ENCODE measurements at places on chromosomes 13 and 19.

GRCh38 chr13:102645701-102646100 lies 48.9 kb downstream of the TPP2 start:
- DNase-seq, result no peak

- no peak for DNase-seq
Measured at GRCh38 chr13:33543089-33543459, 257.5 kb upstream of the STARD13 start.

DNA sequence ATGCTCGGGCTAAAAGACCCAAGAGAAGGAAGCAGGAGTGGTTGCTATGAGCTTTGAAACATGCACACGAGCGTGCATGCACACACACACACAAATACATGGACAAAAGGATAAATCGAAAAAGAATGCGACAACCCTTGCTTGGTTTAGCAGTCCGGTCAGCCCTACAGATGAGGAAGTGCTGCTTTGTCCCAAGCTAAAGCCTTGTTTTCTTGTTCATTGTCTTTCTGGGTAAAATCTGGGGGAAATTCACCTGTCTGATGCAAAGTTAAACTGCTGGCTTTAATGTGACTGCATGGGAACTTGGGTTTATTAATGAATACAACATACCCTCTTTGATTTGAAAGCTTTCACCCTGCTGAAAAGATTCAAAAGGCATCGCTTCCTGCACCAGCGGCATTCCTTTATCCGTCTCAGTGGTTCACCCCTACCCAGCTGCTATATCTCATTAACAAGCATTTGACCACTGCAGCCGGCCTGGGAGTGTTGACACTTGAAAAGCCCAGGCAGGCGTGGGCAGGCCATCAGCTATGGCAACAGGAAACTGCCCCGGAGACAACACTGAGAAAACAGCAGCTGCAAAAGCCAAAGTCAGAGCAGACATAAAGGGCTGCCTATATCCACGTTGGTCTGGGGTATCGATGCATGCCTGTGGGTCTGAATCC lies 301.7 kb downstream of the NDFIP2 start:
- peak; percentile 56 for DNase-seq

DNA sequence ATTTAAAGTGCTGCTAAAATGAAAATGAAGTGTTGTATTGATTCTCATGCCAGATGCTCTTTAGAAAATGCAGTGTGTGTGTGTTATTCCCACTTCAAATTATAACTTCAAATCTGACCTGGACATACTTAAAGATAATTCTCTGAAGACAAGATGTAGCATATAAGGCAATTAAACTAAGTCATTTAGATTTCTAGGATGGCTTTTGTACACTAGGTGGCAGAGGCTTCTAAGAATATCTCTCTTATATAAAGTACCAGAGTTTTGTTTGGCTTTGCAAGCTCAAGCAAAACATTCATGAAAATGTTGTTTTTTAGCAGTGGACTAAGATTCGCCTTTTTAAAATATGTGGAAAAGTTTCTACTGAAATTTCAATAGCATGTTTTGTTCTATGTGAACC lies 407.2 kb downstream of the GPC5 start:
- DNase-seq, result no peak

- no peak for DNase-seq
Measured at GRCh38 chr13:32254416-32254815, 60.7 kb downstream of the ZAR1L start.

DNA sequence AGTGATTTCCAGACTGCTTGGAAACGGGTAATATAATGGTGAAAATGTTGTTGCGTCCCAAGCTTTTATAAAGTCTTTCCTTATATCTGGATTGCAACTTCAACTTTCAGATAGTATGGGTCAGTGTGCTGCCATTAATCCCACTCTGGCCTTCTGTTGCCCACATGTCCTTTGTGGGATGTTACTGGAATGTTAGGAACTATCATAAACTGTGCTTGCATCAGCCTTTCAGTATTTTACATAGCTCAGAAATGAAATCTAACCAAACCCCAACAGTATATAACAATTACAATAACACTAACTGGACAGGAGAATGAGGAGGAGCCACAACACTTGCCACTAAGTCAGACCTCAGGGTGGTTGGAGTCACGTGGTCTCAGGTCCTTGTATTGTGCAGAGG lies 78.9 kb downstream of the LNX2 start:
- no peak for DNase-seq

DNA sequence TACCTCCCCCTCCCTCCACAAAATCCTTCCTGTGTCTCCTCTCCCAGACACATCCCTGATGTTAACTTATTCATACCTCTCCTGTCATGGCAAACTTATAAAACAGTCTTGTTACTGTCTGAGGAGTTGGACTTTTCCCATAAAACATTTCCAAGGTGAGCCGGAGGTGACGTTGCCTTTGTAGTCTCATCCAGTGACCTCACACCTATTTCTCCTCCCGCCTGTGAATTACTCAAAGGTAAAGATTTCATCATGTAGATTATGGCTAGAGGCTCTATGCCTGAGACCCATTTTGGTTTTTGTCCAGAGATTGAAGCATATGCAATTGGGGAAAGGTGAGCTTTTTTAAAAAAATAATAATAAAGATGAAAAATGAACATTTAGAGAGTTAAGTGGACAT lies 529.0 kb downstream of the MYO16 start:
- no peak for DNase-seq

- no peak for DNase-seq
Measured at GRCh38 chr13:63351081-63351480, 1935.4 kb upstream of the PCDH20 start.

DNA sequence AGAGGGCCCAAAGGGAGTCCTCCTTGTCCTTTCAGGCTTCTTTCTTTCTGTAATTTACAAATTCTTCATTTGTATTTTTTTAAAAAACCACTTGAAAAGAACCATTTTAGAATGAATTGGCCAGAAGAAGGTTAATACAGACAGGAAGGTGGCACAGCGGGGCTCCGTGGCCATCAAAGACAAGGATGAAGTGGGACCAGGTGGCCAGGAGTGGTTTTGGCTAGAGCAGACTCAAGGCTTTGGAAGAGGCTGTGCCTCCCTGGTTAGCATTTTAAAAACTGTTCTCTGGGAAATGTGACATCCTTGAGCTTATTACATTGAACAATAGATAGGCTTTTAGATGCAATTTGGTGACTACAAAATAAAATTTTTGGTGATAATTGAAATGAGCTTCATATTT lies 48.4 kb downstream of the ATP8A2 start:
- DNase-seq, result no peak

DNA sequence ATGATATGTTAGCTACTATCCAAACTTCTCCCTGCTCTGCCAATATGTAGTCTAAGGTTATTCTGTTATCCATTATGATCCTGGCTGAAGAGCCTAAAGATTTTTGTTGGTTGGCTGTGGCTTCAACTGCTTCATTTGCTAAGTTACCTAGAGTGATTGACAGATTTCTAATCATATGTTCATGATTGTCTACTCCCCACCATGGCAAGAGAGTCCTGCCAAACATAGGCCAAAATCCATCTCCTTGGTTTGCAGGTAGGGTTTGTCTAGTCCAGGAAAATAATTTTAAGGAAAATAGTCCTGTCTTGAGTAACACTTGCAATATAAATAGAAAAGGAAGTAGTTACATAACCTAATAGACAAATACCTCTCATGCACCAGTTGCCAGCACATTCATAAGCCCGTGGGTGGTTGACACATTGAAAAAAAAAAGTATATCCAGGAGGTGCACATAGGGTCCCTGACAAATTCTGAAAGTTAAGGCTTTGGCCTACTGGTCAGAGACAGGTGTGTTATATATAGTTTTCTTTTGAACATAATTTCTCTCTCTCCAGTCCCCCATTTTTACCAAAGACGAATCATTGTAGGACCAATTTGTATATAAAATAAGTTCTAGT lies 5.4 kb upstream of the CBY2 start:
- no peak for DNase-seq

GRCh38 chr13:47170971-47171370 lies 274.1 kb upstream of the HTR2A start:
- DNase-seq, result no peak

DNA sequence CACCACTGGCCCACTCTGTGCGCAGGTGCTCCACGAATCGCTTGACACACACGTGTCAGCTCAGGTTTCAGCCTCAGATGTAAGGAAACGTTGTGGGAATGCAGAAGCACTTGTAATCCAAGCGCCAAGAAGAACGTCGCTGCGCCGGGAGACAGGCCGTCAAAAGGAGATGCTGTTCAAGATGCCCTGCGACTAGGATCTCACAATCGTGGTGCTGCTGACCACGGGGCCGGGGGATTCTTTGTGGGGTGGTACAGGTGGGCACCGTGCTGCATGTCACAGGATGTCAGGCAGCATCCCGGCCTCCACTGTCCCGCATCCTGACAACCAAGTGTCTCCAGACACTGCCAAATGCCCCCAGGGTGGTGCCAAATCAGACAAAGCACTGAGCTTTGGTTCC lies 16.9 kb upstream of the SIGLEC11 start:
- DNase-seq, result no peak

GRCh38 chr19:13894552-13894951 lies 11.4 kb downstream of the BRME1 start:
- no peak for DNase-seq

GRCh38 chr19:39736088-39736487 lies 1.7 kb downstream of the CLC start:
- DNase-seq, result no peak

- DNase-seq, result no peak
Measured at GRCh38 chr19:50534478-50534877, 20.8 kb upstream of the ASPDH start.

GRCh38 chr13:110539894-110540293 lies 21.6 kb downstream of the RAB20 start:
- no peak for DNase-seq

- no peak for DNase-seq
Measured at GRCh38 chr13:99909836-99910619, 61.5 kb downstream of the ZIC5 start.

DNA sequence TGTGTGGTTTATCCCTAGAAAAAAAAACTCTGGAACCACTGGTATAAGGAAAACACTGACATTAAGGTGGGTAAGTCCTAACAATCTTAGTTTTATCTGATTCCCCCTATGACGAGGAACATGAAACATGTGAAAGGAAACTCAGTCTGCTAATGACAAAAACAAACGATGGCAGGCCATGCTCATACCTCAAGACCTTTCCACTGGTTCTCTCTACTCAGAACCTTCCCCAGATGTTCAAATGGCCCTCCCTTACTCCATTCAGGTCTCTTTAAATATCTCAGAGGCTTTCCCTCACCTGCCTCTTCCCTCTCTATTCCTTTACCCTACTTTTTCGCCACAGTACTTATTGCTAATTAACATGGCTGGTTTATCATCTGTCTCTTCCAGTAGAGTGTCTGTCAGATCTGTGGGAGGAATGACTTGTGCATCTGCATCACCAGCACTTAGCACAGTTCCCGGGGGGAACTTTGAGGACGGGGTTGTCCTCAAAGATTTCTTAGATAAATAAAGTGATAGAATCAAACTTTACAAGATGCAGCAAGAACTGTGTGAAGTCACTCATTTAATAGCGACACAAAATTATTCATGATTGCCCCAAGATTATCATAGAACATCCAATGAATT lies 1.5 kb downstream of the TUBGCP3 start:
- DNase-seq, result no peak

DNA sequence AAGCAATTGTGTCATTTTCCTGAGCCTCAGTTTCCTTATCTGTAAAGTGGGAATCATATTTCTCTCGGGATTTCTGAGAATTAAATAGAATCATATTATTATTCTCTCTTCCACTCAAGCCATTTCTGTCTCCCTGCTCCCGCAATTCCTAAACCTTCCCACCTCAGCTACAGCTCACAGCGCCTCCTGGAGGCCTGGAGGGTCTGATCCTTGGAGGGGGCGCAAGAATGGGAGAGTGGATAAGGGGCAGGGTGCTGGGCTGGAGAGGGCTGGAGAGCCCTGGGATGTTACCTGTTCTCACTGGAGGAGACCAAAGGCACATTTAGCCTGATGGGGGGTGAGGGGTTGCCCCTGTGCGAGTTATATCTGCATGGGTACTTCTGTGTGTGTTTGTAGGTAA lies 31.1 kb upstream of the CYP2S1 start:
- DNase-seq, result no peak

DNA sequence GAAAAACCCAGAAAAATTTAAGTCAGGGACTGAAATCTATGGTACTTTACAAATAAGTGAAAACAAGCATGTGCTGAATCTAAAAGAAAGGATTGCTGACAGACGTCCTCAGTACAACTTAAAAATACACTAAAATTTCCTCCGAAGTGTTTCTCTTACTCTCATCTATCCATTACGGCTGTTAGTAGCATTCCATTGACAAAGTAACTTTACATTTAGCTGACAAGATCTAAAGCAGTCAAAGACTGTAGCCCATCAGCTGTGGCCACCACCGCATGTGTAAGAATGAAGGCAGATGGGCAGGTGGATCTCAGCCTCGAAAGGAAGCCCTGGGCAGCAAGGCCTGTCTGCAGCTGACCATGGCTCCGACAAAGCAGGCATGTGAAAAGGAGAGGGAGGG lies 59.0 kb downstream of the FLT1 start:
- DNase-seq, result no peak

DNA sequence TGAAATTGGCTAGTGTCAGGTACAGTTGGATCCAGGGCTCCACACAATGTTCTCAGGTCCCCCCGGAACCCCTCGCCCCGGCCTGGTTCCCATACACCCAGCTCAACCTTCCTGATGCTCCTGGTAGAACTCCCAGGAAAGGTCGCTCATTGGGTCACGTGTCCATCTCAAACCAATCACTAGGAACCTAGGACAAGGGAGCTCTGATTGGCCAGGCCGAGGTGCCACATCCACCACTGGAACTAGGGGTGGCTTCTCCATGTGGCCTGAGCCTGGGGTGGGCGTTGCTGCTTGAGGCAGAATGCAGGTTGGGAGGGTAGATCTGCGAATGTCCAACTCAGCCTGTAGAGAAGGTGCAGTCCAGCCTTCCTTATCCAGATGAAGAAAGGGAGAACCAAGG lies 6.9 kb upstream of the MEF2B start:
- no peak for DNase-seq

DNA sequence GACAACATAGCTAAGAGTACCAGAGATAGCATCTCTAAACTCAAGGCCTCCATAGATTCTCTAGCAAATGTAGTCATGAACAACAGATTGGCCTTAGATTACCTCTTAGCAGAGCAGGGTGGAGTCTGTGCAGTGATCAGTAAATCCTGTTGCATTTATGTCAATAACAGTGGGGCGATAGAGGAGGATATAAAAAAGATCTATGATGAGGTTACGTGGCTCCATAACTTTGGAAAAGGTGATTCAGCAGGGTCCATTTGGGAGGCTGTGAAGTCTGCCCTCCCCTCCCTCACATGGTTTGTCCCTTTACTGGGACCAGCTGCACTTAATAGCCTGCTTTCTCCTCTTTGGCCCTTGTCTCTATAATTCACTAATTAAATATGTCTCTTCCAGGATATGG lies 1.4 kb downstream of the ERVV-1 start:
- DNase-seq, result no peak
